Activated T-cell treated with anti-CD3 and anti-CD28 coated beads, Interleukin-2, amount 50 U/mL, for 24 hours (primary cell): ENCODE measurements at places on chromosomes 1 and 21.

DNA sequence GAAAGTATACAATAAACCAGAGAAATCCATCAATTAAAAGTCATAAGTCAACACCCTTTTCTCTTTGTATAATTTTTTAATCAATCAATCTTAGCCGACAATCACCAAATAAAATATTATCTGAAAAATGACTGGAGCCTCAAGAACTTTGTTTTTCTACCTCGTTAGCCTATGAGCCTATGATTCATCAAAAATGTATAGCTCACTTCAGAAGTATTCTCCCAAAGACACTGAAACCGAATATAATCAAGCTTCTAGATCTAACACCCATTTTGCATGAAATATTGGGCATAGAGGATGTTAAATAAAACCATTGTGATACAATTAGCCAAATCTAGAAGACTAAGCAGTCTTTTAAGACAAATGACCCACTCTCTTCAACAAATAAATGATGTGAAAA lies 17.8 kb upstream of the RSBN1 start:
- no peak for DNase-seq

DNA sequence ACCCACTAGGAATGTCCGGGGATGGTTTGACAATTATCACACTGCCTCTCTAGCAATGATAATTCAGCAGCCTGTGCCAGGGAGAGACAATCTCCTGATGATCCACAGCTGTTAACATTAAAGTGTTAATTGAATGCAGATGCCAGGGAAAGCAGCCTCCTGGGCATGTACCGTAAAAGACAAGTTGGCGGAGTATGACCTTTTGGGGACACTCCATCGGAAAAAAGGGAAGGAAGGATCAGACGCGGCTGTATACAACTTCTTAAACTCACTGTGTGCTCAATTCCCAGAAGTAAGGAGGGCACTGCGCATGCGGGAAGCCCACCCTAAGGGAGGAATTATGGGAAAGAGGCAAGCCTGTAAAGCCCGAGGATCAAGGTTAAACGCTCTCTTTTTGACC lies 62.6 kb downstream of the MAP3K7CL start:
- DNase-seq: no peak

DNA sequence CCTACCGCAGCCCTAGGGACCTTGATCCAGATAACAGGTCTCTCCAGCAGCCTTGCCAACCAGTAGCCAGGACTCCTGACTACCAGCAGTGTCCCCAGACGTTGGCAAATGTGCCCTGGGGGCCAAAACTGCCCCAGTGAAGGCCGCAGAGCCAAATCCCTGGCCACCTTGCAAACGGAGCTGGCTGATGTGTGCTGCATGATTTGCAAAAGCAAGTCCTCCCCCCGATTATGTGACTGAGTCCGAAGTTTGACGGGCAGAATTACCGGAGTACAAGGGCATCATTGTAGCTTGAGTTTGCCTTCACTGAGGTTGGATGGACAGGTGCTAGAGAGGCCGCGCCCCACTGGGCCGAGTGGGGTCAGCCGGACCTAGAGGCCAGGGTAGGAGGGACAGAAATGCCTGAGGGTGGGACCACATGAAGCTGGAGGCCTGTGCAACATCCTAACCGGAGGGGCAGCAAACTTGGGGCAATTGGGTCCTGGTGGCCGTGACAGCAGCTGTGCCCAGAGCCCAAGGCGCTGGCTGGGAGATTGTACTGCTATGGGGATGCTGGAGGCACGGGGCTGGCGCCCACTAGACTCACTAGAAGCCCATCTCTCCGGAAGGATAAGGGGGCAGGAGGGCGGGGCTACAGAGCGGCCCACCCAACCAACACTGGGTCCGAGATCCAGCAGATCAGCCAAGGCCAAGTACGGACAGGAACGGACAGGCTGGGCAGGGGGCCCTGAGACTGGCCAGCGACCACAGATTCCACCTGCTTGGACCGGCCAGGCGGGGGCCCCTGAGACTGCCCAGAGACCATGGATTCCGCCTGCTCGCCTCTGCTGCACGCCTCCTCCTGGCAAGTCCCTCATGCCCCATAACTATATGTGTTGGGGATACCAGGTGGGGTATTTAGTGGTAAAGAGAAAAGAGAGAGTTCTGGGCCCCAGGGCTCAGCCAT lies 2.8 kb downstream of the ARHGEF16 start:
- no peak for DNase-seq

GRCh38 chr1:233463333-233463732 lies 135.8 kb downstream of the MAP3K21 start:
- no peak for DNase-seq

GRCh38 chr1:177897998-177898654 lies 71.7 kb downstream of the SEC16B start:
- DNase-seq: no peak

GRCh38 chr1:37858931-37859506 lies 373 bp downstream of the MTF1 start:
- DNase-seq: no peak

GRCh38 chr1:236759252-236759859 lies 35.7 kb upstream of the MTR start:
- DNase-seq: no peak

GRCh38 chr1:54962612-54963395 lies 17.6 kb upstream of the TMEM61 start:
- DNase-seq: no peak

DNA sequence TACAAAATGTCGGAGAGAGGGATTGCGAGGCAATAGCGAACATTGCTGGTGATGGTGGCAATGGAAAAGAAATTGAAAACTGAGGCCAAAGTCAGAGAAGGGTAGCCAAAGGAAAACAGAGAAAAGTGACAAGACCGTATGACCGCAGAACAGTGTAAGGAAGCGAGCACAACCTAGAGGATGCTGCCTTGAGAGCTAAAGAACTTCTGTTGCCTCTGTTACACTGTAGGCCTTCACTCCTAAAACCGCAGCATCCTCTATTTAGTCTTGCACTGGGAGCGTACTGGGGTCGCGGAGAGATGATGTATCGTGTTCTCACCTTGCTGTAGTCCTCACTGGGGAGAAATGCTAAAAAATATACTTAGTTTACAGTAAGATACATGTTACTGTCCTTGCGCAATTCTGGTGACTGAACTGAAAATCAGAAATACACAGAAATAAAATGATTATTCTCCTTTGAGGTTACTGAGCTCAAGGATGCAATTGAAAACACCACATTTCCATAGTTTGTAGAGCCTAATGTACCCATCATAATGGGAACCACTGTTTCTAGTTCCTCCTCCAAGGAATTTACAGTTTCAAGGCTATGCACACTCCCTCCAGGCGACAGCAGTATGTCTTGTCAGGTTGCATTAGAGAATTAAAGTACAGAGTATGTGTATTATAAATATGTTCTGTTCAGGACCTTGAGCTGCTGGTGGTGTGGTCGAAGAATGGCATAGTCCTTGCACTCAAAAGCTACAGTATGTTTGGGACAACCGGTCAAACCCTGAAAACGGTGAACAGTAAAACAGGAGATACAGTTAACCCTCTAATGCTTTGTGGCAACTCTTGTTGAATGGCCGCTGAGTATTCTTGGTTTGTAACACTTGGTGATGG lies 1.3 kb downstream of the NEK7 start:
- no peak for DNase-seq

DNA sequence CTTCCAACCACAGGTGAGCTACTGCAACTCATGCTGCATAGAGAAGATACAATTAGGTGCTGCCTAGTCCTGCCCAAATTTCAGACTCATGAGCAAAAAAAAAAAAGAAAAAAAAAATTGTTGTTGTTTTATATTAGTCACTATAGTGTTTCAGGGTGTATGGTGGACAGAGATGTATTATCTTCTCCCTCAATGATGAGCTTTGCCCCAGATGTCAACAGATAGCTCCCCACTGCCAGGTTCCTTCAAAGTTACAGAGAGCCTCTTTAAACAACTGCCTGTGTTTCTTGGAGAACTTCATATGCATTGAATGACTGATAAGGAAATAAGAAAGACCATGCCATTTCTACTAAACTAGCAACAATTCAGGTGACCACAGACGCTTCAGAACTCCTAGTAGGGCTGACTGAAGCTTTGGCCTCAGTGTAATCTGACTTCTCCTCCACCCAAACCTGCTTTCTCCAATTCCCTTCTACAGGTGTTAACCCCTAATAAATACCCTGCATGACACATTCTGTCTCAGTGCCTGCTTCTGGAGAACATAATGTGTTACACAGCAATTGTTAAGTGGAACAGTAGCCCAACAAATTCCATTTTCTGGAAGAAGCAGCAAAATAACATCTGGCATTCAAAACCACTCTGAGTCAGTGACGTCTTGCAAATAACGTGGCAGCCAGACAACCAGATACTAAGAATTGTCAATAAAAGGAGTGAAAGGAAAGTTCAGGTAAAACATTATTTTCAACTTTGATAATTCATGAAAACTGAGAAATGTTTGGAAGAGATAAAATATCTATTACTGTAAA lies 147.7 kb downstream of the CDC42BPA start:
- no peak for DNase-seq

DNA sequence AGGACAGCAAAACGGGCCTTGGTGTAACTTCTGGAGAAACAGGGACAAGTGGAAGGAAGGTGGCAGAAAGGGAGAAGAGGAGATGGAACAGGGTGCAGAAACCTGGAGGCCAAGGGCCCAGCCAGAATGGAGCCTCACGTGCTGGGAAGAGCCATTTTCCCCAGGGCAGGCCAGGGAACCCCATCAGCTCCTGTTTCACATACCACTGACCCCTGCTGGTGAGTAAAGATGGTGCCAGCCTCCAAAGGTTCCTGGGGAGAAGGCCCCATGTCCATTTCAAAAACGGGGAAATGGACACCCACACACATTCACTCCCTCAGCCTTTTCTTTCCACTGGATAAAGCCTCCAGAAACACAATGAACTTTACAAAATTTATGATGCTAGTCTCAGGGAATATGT lies 57.6 kb upstream of the JUN start:
- no peak for DNase-seq

DNA sequence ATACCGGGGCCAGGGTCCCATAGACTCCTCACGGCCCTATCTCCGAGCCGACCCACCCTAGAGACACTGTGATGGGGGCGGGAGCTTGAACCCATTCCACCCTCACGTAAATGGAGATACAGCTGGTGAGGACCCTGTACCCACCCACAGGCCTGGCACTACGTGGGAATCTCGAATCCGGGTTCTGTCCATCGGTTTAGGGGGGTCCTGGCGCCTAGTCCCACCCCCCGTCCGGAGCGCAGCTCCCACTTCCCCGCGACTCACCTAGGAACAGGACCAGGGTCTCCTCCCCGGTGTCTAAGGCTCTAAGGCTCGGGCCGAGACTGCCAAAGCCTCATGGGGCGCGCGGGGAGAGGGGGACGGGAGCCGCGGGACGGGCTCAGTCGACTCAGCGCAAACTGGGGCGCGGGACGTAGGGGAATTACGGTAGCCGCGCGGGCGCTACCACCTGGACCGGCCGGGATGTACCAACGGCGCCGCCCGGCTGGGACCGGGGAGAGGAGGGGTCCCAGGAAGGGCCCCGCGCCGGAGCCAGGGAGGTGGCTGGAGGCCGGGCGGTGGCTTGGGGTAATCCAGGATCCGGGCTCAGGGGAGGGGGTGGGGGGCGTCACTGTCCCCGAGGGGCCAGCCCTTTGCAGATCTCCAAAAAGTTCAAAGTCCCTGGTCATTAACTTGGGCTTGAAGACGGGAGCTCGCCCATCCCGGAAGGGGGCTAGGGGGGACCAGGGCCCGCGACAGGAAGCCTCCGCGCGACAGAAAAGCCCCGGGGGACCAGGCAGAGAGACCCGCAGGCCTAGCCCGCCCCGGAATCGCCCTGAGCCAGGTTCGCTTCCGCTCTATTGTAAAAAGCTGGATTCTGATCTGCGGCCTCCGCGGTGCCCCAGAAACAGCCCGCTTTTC lies 1.0 kb downstream of the PLEKHG5 start:
- peak; percentile 76 for DNase-seq

DNA sequence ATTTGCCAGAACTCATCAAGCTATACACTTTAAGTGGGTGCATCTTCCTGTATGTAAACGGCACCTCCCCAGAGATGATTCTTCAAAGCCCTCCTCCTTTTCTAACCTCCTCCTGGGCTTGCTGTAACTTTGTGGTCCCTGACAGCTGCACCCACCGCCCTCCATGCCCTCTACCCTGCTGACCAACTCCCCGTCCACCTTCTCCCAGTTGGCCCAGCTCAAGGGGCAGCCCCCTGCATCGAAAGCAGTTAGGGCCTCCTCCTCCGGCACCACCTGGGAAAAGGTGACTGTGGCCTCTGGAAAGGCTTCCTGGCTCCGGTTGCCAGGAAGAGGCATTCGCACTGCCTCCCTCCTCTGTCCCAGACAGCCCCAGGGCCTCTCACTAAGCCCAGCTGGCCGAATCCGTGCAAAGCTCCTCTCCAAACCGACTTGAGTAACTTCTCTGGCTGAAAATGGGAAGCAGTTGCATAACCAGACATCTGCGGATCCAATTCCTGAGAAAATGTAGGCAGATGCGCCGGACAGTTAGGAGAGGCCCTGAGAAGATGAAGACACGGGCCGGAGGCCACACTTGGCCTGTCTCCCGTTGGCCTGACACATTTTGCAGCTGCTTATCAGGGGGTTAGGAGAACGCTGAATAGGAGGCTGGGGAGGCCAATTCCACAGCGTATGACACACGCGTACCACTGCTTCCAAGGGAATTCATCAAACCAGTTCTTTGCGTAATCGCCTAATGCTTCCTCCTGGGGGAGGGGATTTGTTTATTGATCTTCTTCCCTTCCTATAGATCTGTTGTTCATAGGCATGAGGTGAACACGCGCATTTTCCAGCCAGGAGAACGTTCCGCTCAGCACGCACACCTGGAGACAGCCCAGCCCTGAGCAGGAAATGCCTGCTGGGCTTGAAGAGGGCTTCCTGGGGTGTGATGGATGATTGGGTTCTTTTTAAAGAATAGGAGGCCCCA lies 48.7 kb upstream of the COL6A2 start:
- peak; percentile 23 for DNase-seq
